HEK293T (cell line): ENCODE measurements at places on chromosomes 13 and 19.
A peak's percentile ranks its signal among the peaks of the same experiment; 100 is the strongest.

- DNase-seq: no peak
These were observed 29.1 kb downstream of the EPS15L1 start for GRCh38 chr19:16442386-16443276.

DNA sequence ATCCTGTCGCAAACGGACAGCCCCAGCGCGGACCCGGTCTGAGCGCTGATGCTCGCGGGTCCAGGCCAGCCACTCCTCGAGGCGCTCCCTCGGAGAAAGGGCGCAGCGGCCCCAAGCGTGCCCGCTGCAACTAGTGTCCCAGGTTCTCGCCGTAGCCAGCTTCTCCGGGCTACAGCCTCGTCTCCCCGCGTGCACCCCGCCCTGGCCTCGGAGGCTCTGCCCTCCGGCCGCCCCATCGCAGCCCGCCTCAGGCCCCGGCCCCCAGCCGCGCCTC, 487 bp downstream of the FLT1 start:
- peak; percentile 33 for DNase-seq

DNA sequence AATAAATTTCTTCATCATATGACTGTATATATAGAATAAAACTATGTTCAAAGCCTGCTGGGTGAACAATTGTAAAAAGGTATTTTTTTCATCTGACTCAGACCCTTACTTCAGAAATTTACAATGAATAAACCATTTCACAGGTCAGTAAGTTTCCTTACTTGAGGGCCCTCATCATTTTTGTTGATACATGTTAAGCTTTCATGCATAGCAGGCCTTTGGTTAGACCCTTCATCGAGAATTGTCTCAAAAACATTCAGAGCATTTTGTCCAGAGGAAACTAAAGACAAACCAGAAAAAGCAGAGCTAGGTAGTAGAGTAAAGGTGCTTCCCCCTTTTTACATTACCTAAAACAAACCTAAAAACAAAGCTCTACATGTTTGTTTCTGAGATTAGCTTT, 46.2 kb downstream of the FNDC3A start:
- DNase-seq: no peak

- peak; percentile 64 for DNase-seq
These were observed at the start of gene UHRF1 for GRCh38 chr19:4909156-4909896. Gene UHRF1 (plus strand): TSS chr19:4909501. CDS start chr19:4910886, 1,385 bp downstream.

GRCh38 chr19:3881272-3882040, 971 bp downstream of the ATCAY start:
- DNase-seq: no peak

DNA sequence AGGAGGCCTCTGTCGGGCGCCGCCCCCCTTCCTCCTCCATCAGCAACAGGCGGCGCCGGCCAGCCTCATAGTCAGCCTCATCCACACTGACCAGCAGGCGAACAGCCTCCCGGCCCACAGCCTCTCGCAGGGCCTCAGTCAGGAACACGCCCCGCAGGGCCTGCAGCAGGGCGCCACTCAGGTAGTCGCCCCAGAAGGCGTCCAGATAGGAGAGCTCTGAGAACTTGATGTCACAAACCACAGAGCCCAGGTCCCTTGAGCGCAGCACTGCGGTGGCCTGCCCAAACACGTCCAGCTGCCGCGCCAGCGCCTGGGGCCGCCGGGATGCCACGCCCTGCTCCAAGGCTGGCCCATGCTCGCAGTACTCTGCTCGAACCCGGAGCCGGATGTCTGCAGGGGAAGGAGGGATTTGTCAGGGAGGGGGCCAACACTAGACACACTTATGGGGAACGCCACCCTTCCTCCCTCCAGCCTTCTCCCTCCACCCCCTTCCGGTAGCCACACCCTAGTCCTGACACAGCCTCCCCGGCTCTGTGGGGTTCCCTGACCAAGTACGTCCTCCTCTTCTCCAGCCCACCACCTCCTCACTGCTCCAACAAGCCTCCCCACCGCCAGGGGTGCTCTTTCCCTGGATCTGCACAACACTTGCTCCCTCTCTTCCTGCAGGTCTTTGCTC, 17.9 kb downstream of the DEDD2 start:
- DNase-seq: no peak

DNA sequence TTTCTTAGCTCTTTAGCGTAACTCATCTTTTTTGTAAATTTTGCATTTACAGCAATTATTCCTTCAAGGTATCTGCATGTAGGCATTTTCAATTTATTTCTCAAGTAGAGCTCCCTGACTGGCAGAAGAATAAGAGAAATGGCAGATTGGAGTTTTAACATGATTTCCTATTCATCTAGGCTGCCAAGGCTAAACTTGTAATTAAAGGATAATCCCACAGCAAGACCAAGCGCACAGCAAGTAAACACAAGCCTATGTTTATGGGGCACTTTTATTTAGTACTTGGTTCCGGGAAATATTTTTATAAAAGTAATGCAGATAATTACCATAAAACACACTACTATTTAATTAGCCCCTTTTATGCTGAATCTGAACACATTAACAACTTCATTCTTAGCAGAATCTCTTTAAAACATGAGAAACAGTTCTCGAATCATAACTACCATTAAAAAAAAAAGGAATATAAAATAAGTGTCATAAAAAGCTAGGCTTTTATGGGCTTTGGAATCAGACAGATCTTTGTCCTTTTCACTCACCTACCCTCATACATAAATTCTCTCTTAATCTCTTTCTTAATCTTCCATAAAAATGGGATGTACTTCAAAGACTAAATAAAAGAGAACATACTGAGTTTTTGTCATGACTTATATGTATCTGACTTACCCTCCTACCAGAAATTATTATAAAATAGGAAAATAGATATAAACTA, 961.6 kb upstream of the MIR17HG start:
- no peak for DNase-seq

DNA sequence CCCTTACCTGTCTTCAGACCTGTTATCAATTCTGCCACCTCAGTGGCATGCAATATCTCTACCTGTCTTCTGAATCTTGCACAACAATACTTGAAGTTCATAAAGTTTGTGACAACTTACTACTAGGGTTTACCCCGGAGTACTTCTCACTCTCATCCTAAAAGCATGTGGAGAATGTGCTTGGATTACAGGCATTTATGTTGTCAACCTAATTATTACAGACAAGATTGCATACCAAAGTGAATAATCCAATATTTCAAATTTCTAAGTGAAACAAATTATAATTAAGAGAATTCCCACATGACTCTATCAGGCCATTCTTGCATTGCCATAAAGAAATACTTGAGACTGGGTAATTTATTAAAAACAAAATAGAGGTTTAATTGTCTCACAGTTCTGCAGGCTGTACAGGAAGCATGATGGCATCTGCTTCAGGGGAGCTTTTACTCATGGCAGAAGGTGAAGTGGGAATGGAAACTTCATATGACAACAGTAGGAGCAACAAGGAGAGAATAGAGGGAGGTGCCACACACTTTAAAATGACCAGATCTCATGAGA, 661.0 kb upstream of the SPRY2 start:
- DNase-seq: no peak

DNA sequence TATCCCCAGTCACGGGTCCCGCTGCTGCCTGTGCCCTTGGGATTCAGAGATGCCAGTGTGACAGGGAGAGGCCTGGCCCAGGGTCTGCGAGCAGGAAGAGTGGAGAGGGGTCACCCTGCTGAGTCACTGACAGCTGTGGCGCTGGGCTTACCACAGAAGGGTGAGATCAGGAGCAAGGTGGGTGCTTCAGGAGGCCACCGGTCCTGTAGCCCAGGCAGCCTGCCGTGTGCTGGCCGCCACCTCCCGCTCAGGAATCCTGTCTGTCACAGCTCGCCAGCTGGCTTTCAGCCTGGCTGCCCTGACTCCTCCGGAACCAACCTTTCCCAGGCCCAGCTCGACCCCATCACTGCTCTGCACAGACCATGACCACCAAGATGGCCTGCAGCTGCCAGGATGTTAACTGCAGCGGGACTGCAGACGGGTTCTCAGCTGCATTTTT, 25.3 kb downstream of the NAXD start:
- DNase-seq: no peak

DNA sequence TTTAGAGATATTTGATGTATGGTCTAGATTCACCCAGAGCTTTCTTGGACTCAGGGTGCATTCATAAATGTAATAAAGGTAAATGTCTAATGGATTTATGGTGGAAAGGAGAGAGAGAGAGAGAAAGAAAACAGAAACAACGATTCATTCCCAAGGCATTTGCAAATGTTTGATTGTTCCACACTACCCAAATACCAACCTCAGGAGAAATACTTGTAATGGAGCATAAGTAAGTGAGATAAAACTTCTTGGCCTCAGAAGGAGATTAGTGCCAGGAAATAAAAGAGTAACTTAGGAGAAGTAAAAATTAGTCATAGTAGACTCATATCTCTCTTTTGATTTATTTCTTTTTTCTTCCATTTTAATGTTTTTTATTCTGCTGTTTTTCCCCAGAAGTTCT, 40.6 kb upstream of the DGKH start:
- DNase-seq: no peak

- DNase-seq: no peak
These were observed 144.9 kb downstream of the KLF12 start for GRCh38 chr13:73989244-73989843.

GRCh38 chr19:16889366-16889882, 625 bp downstream of the F2RL3 start:
- no peak for DNase-seq

- DNase-seq: peak; percentile 40
These were observed 261.3 kb downstream of the DACH1 start for GRCh38 chr13:71605744-71606143.

- DNase-seq: no peak
These were observed 4.6 kb upstream of the CCNE1 start for GRCh38 chr19:29807178-29807577.

GRCh38 chr13:49308097-49308875, 60.6 kb downstream of the CDADC1 start:
- no peak for DNase-seq

- DNase-seq: no peak
These were observed 223.9 kb downstream of the LACC1 start for GRCh38 chr13:44103429-44104196.

- DNase-seq: peak; percentile 93
These were observed 35.7 kb upstream of the MATK start for GRCh38 chr19:3821857-3822364.

- no peak for DNase-seq
These were observed 271.1 kb downstream of the UQCRFS1 start for GRCh38 chr19:28941833-28942232.

DNA sequence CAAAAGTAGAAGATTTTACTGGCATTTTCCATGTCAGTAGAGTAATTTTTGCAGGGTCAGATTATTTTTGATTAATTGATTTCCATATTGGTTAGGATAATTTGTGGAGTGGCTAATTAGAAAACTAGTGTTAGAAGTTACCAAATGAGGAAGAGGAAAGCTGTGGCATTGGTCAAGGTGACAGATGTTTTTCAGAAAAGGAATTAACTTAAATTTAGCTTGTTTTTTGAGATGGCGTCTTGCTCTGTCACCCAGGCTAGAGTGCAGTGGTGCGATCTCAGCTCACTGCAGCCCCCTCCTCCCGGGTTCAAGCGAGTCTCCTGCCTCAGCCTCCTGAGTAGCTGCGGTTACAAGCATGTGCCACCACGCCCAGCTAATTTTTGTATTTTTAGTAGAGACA, 28.8 kb downstream of the LSM14A start:
- DNase-seq: no peak

- no peak for DNase-seq
These were observed 32.5 kb upstream of the NDFIP2 start for GRCh38 chr13:79448413-79448812.

DNA sequence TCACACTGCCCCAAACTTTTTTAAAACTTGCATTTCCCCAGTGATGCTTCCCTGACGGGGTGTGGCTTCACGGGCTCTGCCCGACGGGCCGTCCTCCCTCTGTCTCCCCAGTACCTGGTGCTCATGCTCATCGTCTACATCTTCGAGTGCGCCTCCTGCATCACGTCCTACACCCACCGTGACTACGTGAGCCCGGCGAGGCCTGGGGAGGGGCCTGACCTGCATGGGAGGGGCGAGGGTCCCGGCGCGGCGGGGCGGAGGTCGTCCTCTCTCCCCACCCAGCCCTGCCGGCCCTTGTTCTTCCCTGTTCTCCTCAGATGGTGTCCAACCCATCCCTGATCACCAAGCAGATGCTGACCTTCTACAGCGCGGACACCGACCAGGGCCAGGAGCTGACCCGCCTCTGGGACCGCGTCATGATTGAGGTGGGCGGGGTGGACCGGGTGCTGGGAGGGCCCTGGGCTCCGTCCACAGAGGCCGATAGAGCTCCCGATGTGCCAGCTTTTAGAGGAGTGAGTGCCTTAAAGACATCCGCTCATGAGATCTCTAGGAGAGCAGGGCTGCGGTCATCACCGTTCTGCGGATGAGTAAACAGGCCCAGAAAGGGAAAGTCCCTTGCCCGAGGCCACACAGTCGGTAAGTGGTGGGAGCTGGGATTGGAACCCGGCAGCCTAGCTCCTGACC, 6.9 kb downstream of the UPK1A start:
- peak; percentile 46 for DNase-seq

GRCh38 chr19:17402982-17403855, 2.2 kb downstream of the BST2 start:
- DNase-seq: peak; percentile 94

GRCh38 chr19:39145180-39145953, 19.8 kb downstream of the PAK4 start:
- no peak for DNase-seq

DNA sequence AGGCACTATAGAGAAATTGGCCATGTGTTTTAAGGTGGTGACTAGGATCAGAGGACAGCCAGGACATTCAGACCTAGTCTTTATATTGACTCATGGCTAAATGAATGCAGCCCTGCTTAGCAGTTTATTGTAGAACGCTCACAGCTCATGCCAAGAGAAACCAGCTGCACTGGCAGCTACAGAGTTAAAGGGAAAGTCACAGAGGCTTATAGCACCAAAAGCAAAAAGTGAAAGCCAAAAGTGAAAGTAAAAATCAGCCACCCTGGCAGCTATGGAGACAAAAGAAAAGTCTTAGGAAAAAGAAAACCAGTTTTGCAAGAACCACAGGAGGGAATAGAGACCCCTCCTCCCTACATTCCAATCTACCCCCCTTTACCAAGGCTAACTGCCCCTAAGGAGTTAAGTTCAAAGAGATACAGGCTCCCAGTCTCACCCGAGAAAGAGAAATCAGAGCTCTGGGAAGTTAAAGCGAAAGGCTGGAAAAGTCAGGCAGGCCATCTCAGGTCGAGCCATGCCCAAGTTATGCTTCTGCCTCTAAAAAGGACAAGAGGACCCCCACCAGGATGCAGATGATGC, 99.0 kb downstream of the ZNF429 start:
- no peak for DNase-seq

DNA sequence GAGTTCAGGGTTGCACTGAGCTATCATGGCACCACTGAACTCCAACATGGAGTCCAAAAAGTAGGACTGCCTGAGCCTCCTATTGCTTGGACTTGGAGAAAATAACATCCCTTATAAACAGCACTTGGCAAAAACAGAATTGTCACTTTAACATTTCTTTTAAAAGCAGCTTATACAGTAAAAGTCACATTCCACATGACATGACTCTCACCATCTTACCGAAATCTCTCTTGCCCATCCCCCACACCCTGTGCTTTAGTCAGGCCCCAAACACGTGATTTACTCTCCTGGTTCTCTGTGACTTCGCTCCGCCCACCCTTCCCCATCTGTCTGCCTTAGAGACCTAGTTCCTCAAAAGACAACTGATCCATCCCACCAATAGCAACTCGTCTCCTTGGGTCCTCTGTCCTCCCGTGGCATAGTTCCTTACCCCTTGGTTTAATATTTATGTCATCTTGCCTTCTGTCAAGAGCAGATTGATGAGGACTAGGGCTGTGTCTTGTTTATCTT, 4.6 kb downstream of the SAFB start:
- DNase-seq: no peak
